ENCODE measurements at places on chromosomes 7 and 10.

GRCh38 chr7:155141562-155141961 is 71.4 kb downstream of the HTR5A start:
- DNase-seq = no peak

- DNase-seq = no peak
Measured at GRCh38 chr10:26627324-26627723, 70.2 kb upstream of the PDSS1 start.

DNA sequence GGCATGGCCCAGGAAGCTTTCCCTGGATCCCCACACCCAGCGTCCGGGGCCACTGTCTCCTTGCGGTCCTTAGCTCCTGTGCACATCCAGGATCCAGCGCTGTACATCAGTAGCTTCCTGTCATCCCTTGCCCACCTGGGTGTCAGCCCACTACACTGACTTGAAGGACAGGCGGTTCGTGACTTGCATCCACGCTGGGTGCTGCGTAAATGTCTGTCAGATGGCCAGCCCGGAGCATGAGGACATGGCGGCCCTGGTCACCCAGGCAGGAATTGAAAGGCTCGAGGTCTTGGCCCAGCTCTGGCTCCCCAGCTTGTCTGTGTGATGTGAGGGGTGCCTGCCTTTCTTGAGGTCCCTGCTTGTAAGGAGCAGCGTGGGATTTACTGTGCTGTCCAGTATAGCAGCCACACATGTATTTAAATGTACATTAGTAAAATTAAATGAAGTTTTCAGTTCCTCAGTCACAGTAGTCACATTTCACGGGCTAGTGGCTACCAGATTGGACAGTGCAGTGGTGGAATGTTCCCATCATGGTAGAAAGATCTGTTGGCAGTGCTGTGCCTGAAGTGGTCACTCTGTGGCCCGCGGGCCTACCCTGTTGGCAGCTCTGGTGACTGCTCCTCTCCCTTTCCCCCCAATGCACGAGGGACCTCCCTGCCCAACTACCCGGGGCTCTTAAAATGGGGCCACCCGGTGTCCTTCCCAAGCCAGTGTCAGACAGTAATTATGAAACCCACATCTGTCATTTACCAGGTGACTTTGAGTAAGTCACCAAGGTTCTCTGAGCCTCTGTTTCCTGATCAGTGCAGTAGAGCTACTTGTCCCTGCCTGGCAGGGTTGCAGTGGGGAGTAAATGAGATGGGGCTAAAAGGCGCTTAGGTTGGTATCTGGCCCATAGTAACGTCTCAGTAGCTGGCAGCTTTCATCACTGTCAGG is 97.8 kb upstream of the PPIF start:
- DNase-seq = no peak

DNA sequence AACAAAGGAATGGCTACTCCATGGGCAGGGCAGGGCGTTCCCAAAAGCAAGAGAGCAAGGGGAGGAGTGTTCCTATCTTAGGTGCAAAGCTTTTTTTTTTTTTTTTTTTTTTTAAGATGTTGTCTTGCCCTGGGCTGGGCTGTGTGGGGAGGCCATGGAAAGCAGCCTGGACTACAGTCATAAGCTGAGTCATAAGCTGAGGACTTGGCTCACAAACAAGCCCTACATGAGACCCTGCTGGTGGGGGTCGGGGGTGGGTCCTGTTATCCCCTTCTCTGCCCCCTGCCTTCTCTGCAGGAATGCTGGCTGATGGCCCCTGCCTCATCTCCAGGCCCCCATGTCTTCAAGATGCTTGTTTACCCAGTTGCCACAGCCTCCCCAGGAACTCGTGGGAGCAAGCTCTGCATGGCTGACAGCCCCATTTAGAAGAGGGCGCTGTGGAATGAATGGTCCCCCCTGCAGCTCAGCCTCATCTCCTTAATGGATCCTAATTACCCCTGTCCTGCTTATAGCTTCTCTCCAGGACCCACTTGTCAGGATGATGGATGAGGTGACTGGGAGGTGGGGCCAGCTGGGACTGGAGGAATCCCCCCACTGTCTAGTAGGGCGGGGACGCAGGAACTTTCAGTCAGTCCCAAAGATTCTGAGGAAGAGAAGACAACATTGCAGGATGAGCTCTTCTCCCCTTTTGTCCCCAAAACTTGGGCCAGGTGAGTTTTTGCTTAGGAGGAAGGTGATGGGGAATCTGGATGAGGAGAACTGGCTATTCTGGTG is 340.8 kb upstream of the PODXL start:
- no peak for DNase-seq

DNA sequence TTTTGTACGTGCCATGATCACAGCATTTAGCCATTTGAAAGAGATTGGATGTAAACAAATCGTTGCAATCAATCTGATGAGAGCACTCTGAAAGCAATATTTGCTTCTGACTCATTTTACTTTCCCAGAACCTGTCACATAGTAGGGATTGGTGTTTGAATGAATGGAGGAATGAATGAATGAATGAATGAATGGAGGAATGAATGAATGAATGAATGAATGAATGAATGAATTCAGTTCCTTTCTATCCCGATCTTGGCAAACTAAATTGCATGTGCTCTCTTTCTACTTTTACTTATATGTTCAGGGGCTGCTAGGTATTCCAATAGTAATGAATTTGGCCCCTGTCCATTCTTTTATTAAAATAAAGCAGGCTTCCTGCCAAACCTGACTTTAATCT is 1091.7 kb upstream of the CELF2 start:
- no peak for DNase-seq

DNA sequence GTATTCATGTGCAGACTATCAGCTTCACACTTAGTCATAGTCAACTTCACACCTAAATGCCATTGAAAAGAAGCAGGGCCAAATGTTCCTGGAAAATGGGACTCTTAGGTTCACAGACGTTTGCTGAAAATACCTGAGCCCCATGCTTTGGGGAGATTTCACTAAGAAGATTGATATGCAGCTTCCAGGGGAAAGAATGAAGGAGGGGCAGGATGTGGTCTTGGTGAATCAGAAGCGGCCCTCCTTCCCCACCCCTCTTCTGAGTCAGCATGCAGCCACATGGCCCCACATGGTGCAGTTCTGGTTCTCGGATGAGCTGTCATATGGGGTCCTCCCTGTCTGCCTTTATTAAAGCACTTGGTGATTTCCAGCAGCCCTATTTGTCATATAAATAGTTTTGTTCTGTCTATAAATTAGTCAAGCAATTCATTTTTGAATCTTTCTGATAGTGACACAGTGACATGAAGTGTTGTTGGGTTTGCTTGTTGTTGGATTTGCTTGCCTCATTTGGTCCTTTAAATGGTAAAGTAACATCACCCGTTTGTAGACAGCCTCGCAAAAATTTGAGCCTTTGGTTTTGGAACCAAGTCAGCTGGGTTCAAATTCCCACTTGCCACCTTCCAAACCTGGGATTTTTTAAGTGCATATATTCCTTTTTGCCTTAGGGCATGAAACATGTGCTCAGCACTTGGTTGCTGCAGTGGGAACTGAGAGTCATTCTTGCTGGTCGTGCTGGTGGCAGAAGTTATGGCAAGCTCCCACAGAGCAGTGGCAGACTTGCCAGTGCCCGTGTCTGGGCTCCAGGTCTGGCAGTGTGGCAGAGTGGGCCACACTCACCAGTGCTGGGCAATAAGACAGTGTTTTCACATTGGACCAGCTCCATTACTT is 68.1 kb upstream of the CDK6 start:
- DNase-seq = no peak

- no peak for DNase-seq
Measured at GRCh38 chr10:33477291-33478088, 143.0 kb upstream of the NRP1 start.

DNA sequence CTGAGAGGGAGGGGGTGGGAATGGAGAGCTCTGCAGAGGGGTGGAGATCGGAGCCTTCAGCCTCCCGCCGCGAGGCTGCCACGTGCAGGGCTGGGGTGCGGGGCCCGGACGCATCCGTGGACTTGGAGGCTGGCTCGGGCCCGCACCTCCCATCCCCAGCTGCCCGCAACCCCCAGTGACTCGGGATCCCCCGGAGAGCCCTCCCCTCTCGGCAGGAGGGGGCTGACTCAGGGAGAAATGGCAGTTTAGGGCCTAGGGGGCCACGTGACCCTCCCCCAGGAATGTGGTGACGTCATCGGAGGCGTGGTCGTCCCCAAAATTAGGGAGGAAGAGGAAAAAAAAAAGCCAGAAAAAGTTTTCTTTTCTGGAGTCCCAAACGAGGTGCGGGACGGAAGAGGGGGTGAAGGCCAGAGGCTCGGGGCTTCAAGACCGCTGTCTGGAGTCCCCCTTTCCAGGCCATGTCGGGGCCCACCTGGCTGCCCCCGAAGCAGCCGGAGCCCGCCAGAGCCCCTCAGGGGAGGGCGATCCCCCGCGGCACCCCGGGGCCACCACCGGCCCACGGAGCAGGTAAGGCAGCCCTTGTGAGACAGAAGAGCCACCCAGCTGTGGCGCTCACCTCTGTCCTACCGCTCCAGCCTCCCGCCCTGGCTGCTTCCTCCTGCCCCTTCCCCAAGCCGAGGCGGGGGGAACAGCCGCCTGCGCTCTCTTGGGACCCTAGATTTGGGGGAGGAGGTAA is at the start of gene TRIP6:
Gene TRIP6 (plus strand): TSS at position 348 of the 736 bp plus-strand sequence. CDS start 111 bp downstream, at position 459.
- peak; percentile 95 for DNase-seq

GRCh38 chr7:113100121-113100603 is 13.5 kb upstream of the GPR85 start:
- DNase-seq = no peak

Data from posterior cingulate gyrus (tissue), 11 donors.